BJ (cell line): ENCODE measurements at places on chromosomes 7 and 10. TPM values are rescaled to one million over a fixed set of nuclear protein-coding genes. Genes with fewer than 3 reads are reported as not detected.
A peak's percentile ranks its signal among the peaks of the same experiment; 100 is the strongest.

- DNase-seq, result no peak
Measured at GRCh38 chr7:66790725-66791124, 50.2 kb downstream of the RABGEF1 start.

The RTKN2 gene
- 1.5 and 3.1 TPM in 2 replicates for polyA plus RNA-seq

The PGAM2 gene
- polyA plus RNA-seq, result 0.16 TPM in 1 of 2 replicates, not detected in the other

The TMEM270 gene
- not detected in 2 replicates for polyA plus RNA-seq

The CPN1 gene
- polyA plus RNA-seq, result not detected in 2 replicates

The CTTNBP2 gene
- polyA plus RNA-seq, result 0.34 and 0.37 TPM in 2 replicates

- no peak for DNase-seq
Measured at GRCh38 chr10:70306886-70307520, 23.2 kb upstream of the NPFFR1 start.

DNA sequence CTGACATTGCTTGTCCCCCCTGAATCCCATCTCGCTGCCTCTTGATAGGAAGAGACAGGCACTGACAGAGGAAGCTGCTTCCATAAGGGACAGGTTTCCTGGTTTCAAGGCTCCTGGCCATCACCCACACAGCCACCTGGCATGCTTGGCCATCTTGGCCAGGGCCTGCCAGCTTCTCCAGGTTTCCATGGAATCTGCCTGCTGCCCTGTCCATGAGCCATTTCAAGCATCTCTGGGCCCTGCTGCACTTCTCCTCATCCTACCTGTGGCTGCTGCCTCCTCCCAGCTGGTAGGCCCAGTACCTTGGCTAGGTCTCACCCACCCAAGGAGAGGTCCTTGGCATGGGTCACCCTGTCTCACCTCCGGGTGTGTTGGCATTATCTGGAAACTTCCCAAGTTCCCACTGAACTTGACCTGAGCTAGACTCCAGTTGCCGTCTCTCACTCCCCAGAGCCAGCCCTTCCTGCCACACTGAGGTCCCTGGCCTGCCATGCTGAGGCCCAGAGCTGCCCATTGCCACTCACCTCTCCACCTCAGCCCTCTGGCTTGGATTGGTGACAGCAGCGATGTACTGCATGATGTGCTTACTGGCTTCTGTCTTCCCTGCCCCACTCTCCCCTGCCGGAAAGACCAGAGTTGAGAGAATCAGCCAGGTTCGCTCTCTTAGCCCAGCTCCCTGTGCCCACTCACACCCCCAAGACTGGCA, 2.6 kb downstream of the MYO1G start:
- DNase-seq, result no peak

DNA sequence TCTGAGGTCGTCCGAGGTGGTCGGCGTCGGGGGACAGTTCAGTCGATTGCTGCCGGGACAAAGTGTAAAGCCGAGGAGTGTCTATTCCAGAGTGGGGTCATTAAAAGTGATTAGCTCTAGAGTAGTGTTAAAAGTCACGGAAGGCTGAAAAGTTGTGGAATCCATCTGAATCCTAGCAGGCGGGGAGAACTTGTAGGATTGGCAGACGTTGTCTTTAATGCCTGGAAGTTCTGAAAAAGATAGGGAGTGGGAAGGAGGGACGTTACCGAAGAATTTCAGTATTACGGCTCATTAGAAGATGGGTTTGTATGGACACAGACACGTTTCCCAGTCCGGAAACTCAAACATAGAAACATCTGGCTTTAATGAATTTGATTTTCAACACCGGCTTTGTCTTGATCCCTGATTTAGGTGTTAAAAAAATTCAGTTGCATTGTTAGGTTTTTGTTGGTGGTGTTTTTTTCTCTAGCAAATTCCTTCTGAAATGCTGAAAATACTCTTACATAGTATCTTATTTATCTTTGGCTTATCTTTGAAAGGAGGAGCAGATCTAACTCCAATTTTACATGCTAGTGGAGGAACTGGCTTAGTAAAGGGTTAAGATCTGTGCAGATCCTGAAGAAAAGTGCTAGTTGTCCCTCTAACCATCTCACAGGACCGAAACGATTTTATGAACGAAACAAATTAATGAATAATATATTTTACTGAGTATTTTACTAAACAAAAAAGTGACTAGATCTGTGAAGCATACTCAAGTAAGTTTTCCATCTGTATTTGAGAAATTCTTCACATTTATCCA, 900 bp downstream of the MKLN1 start:
- peak; percentile 13 for DNase-seq

- DNase-seq, result no peak
Measured at GRCh38 chr10:12098966-12099365, 30.2 kb downstream of the DHTKD1 start.

The GRK5 gene
- polyA plus RNA-seq, result 14.7 and 20.8 TPM in 2 replicates

- no peak for DNase-seq
Measured at GRCh38 chr7:71659622-71660021, 527.7 kb downstream of the GALNT17 start.

The SPDYE8 gene
- not detected in 2 replicates for polyA plus RNA-seq

GRCh38 chr7:7017707-7018280, 164.6 kb upstream of the C1GALT1 start:
- peak; percentile 3 for DNase-seq

The MOGAT3 gene
- polyA plus RNA-seq, result not detected in 2 replicates

The GLCCI1 gene
- 9.1 and 11.2 TPM in 2 replicates for polyA plus RNA-seq

The ZP3 gene
- 1.6 and 2.5 TPM in 2 replicates for polyA plus RNA-seq

- DNase-seq, result no peak
Measured at GRCh38 chr10:11063856-11064255, 46.2 kb downstream of the CELF2 start.

GRCh38 chr10:110979611-110980010, 60.2 kb downstream of the SHOC2 start:
- no peak for DNase-seq

DNA sequence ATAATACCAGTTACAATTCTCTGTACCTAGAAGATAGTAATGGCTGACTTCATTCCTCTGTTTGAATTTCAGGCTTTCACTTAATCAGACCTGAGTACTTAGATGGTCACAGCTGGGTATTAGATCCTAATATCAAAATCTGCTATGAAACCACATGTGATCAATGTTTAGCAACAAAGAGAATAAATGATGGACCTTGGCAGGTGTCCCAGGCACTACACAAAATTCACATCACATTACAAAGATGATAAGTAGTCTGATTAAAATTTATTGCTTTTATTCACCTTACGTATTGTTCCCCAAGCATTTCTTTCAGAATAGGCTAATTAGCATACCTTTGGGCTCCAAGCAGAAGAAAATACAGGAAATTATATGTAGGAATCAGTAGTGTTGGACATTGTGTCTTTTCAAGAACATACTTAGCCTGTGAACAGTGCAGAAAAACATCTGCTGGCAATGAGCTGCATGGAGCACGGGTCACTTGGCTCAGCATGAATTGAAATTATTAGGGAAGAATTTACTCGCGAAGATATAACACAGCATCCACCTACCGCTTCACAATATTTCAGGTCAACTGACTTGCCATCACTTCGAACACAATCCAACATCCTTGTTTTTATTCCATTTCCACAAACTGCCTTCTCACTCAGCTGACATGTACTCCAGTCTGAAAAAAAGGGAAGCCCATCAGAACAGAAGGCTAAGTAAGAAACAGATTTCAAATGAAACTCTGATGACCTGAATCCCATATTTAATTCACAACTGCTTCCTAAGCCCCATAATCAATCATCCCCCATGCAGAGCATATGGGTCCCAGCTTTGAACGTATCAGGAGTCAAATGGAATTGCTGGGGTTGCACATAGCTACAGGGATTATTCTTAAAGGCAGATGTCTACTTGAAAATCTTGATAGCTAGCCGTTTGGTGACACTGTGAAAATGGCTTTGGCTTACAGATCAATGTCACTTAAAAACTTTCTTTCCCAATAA, 421.0 kb downstream of the THSD7A start:
- DNase-seq, result no peak

- DNase-seq, result no peak
Measured at GRCh38 chr7:137316648-137317353, 26.7 kb downstream of the PTN start.

DNA sequence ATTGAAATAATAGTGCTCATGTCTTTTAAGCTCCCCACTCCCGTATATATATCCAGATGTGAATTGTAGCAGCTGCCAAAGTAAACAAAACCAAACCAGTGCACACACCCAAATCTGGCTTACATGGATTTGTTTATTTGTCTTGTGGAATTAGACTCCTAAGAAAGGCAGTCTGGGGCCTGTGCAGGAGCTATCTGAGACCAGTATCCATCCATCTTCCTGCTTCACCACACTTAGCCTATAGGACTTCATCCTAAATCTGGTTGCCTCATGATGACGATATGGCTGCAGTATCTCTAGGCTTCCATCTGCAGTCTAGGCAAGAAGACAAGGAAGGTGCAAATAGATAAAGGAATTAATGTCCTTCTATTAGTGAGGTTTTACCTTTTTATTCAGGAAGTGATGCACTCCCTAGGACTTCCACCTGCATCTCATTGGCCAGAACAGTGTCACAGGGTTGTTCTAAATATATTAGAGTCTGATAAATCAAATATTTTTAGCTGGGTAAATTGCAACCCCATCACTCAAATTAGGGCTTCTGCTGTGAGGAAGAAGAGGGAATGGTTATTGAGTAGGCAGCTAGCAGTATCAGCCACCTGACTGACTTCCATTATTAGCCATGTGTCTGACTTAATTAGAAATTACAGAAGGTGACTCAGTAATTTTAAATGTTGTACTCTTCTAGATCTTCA, 6.0 kb downstream of the WIPF3 start:
- no peak for DNase-seq
